ENCODE measurements at places on chromosomes 4 and X.

- DNase-seq: no peak
Measured at GRCh38 chr4:7782783-7783182, 156.9 kb downstream of the AFAP1 start.

GRCh38 chrX:107470198-107470597 is 20.7 kb downstream of the FRMPD3 start:
- no peak for DNase-seq

DNA sequence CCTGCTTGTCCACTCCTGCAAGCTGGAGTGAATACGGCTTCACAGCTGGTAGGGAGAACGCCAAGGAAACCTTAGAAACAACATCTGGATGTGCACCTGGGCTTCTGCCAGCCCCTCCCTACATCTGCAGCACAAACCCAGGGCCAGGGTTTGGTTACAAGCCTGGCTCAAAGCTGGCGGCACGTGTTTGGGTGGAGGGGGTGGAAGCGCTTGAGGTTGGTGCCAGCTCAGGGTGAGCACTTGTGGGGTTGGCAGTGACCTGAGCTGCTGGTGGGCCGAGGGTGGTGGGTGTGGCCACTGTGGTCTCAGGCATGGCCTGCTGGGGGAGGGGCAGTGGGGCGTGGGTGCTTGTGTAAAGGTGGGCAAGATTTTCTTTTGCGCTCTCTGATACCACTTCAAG is 15.6 kb downstream of the ELF4 start:
- no peak for DNase-seq

- DNase-seq: no peak
Measured at GRCh38 chr4:48047421-48047844, 30.9 kb downstream of the NIPAL1 start.

GRCh38 chr4:67522851-67523671 is 22.2 kb downstream of the CENPC start:
- no peak for DNase-seq

GRCh38 chr4:40367451-40367850 is 32.3 kb downstream of the CHRNA9 start:
- DNase-seq: no peak

- no peak for DNase-seq
Measured at GRCh38 chr4:7356667-7357310, 77.9 kb downstream of the PSAPL1 start.

DNA sequence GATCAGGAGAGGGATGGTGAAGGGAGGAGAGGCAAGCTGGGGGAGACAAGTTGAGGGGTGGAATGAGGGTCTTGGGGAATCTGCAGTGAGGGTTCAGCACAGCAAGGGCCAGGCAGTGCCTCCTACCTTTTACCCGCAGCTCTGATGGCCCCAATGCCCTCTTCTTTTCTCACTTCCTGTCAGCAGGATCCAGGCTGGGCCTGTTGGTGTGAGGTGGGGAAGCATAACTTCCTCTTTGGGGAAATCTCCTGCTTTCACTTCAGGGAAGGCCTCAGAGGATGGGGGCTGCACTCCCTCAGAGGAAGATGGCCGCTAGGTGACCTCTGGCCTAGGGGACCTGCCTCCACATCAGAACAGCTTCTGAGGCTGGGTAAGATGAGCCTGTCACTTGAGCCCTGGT is 36.5 kb downstream of the EFNB1 start:
- no peak for DNase-seq

DNA sequence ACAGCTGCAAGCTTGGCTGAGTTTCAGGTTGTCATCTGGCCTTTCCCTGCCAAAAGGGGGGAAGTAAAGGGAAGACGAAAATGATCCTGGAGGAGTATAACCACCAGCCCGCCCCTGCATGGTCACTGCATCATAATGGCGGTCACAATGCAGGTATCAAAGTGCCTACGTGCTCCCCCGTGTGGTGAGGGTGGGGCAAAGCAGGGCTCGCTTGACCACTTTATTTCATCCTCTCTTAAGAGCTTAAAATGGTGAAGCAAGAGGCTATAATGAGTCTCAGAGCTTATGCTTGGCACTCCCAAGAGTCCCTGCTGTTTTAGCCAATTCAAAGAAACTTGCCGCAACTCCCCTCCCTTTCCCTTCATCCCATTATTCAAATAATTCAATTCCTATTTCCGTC is 105.6 kb downstream of the APOOL start:
- no peak for DNase-seq

DNA sequence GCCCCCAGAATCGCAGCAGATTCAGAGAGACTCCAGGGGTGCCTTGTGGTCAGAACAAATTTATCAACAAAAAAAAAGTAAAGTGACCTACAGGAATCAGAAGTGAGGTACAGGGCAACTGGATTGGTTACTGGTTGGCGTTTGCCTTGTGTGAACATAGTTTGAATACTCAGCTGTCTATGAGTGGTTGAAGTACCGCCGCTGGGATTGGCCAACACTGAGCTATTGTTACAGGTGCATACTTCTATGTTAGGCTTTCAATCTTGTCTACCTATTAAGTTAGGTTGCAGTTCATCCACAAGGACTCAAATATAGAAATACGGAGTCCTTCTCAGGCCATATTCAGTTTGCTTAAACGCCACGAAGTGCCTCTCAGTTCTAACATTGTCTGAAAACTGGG is 993.5 kb upstream of the PRKX start:
- no peak for DNase-seq

DNA sequence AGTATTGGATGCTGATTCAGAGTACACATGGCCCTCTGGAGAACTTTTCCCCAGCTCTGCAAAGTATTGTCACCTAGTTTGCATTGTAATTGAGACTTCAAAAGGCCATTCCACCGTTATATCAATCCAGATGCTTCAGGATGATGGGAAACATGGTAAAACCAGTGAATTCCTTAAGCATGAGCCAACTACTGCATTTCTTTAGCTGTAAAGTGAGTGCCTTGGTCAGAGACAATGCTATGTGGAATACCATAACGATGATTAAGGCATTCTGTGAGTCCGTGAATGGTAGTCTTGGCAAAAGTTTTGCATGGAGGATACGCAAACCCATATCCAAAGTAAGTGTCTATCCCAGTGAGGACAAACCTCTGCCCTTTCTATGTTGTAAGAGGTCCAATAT is 355.2 kb downstream of the DCAF12L2 start:
- no peak for DNase-seq

DNA sequence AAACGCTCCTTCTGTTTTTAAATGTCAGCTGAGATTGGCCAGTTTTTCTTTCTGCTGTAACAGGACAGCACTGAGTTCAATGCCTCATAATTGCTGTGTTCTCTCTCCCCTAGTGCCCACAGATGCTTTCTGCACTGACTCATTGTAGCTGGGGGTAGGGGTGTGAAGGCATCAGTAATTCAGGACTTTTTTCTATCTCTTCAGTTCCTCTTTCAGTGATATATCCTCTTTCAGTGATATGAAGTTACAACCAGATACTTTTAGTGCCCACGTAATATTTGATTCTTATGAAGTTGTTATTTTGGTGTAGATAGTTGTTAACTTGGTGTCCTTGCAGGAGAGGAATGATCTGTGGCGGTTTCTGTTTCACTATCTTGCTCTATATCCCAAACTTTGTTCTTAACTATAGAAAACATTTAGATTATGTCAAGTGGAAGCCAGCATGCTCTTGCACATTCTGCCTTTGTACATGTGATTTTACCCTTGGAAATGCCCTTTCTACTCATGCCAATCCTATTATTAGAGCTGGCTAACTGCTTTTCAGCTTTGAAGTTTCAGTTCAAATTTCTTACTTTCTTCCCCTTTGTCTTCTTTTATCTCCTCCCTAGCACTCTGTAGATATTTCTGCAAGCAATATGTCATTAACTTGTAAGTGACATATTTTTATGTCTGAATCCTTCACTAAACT is 1258.4 kb downstream of the FAM133A start:
- no peak for DNase-seq

GRCh38 chr4:123127218-123127617 is 204.8 kb upstream of the NUDT6 start:
- peak; percentile 35 for DNase-seq

- DNase-seq: no peak
Measured at GRCh38 chr4:70600977-70601376, 8.9 kb downstream of the AMBN start.

DNA sequence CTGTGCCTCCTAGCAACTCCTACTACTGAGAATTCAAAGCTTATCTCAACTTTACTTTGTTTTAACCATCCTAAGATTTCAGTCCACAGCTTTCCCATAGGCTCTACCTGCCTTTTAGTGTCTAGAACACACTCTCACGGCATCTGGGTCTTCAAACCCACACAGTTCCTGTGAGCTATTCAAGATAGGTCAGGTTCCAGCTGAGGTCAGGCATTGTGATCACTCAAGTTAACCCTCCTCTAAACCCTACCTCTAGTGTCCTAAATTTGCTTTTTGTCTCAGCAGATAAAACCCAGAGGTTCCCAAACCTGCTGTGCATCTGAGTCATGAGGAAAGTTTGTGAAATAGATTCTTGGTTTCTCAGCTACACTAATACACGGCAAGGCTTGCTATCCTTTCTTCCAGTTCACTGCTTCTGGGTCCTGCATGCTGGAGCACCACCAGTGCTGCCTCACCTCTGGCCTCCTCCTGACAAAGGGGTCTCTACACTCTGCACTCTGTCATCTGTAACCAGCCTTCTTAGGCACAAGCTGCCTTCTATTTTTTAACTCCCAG is 324.6 kb upstream of the MAGEB2 start:
- DNase-seq: no peak

- DNase-seq: peak; percentile 80
Measured at GRCh38 chr4:38872620-38873019, 5.0 kb downstream of the FAM114A1 start.

DNA sequence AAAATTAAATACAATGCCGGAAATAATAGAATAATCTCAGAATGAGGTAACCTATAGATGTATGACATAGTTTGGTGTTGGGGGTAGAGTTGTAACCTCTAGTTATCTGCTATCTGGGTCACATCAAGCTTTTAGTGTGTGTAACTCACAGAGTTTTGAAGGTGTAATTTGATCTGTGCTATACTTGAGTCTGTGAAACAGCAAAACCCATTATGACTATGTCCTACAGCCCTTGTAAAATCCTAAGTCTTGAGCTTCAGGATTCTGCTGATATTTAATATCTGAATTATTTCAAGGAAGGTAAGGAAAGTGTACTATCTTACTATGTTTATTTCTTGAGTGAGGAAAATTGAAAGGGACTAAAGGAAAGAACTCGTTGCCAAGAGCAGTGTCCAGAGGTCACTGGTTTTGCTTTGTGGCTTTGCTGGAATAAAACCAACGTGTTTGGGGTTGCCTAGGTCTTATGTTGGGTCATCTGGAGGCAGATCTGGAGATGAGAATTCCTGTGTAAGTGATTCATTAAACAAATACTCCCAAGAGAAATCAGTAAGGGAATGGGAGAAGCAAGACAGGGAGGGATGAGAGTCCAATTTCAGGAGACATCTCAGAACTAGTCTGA is 107.8 kb upstream of the CBLL2 start:
- DNase-seq: no peak

GRCh38 chrX:108420481-108420880 is 17.7 kb downstream of the COL4A6 start:
- no peak for DNase-seq

DNA sequence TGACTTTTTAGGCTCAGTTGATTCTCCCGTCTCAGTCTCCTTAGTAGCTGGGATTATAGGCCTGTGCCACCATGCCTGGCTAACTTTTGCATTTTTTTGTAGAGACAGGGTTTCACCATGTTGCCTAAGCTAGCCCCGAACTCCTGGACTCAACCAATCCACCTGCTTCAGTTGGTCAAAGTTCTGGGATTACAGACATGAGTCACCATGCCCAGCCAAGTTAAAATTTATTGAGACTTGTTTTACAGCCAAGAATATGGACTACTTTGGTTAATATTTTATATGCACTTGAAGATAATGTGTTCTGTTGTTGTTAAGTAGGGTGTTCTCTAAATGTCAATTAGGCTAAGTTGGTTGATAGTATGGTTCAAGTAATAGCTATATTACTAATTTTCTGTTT is 58.7 kb downstream of the CYTL1 start:
- no peak for DNase-seq

GRCh38 chr4:30768277-30768676 is 48.1 kb downstream of the PCDH7 start:
- DNase-seq: no peak

DNA sequence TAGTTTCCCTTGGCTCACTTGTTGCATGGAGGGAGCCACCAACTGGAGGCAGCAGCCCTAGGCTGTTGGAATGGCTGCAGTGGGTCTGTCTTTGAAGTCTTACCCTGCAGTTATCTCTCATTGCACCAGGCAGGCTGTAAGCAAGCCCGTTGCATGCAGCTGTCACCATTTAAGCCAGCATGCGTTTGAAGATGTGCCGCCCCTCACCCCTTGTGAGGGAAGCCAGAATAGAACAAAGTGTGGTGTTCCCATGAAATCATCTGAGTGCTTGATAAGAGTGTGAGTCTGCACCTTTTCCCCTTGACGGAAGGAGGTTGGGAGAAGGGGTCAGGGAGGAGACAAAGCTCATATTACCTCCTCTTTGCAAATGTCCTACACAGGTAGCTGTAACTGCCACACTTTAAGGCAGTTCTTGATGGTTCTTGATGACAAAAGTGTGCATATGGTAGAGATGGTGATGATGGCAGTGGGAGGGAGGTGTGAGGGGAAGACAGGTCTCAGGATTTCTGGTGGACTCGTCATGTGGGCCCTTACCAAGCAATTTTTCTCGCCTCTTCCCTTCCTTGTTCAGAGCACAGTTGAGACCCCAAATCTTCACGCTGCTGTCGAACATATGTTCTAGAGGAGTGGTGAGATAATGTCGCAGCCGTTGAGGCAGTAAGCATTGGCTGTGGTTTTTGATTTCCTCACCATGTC is 191.4 kb upstream of the LEF1 start:
- no peak for DNase-seq

GRCh38 chr4:186685767-186686183 is 37.9 kb downstream of the FAT1 start:
- DNase-seq: peak; percentile 78

DNA sequence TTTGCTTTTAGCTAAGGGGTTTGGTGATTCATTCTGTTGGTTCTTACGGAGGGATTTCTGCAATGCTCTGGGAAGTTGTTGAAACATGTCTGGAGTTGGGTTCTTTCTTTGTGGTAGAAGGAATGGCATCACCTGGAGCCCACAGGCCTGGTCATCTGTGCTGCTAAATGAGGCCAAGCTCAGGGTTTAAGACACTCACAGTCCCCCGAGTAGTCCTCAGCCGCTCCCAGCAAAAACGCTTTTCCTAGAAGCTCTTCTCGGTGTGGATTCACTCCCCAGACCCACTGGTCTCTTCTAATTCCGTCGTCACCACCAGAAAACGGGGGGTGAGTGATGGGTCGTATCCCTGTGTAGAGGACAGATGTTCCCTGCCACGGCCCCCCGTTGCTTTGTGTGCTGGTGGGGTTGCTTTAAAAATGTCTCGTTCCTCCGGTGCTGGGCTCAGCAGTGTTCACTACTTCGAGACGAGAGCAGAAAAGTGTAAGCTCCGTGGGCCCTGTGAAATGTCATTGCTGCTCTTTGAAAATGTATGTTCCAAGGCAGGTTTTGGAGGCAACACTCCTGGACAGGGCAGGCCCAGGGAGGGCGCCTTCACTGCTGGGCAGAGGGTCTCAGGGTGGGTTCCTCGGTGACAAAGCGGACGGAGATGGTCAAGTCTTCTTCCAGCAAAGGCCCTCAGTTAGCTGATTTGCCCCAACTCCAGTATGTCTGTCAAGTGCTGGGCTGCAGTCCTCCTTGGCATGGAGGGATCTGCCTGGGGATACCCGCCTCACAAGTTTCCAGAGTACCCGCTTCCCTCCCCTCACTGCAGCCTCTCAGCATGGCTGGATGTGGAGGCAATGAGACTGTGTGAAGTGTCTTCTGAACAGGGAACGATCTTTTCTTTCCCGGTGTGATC is 37.3 kb downstream of the PSAPL1 start:
- DNase-seq: no peak

Measured in AG08395 (cell line).